ENCODE measurements at places on chromosomes 2 and 18. TPM values are rescaled to one million over a fixed set of nuclear protein-coding genes. Genes with fewer than 3 reads are reported as not detected.

Gene EFHD1
- polyA plus RNA-seq: 26.1 TPM

Gene SLC14A1
- polyA plus RNA-seq: 1.9 TPM

Gene CYTIP
- polyA plus RNA-seq: 0.48 TPM

Gene TET3
- 7.6 TPM for polyA plus RNA-seq

Gene IGFBP5
- polyA plus RNA-seq: 391 TPM

- DNase-seq: no peak
Observed at GRCh38 chr2:7358865-7359447, 441.7 kb downstream of the RNF144A start.

Gene SLC11A1
- polyA plus RNA-seq: 0.67 TPM

DNA sequence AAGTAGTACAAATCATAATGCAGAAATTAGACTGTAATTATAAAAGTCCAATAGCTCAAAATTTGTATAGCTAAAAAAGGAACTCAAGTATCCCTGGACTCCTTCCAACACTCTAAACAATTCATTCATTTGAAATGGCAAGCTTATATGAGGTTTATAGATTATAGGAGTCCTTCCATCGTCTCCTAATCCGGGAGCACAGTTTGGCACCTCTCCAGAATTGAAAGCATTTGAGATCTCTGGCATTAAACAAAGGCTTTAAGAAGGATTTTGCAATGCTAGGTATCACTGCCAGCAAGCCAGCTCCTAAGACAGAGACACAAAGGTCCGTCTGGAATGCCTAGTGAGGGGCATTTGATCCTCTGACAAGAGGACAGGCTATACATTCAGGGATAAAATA is 90.9 kb downstream of the ACVR1 start:
- no peak for DNase-seq

Gene IL37
- not detected for polyA plus RNA-seq

Gene ZDBF2
- 7.2 TPM for polyA plus RNA-seq

DNA sequence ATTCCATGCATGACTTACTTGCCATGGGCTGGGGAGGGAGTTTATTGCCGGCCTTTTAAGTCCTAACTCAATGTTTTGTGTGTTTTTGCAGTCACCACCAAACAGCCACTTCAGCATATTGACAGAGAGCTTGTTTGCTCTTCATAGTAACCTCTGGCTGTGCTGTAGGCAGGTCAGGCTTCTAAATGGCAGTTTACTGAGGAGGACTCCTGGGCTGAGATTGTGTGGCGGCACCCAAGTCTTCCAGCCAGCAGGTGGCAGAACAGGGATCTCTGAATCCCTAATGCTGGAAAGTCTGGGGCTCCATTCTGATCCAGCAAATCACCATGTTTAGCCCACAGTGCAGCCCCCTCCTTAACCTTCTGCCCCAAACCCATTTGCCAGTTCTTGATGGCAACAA is 121.2 kb downstream of the CAPN13 start:
- no peak for DNase-seq

DNA sequence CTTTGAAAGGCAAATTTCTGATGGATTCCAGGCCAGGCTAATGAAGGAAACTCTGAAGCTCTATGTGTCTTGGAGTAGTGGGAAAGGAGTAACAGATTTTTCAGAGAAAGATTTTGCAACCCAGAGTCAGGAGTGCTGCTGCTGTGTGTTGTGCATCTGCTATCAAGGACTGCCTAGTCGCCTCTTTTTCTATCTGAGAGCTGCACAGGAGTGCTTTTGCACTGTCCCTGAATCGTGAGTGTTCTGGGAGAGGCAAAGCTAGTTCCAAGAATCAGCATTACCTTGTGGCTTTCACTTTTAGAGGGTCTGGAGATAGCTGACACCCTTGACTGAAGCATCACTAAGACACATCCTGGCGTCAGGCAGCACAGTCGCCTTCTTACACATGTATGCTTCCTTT is 336.4 kb downstream of the PARD3B start:
- no peak for DNase-seq

GRCh38 chr18:68803356-68803755 is 5.5 kb downstream of the CCDC102B start:
- peak; percentile 80 for DNase-seq

- no peak for DNase-seq
Observed at GRCh38 chr18:57649556-57650500, 28.2 kb upstream of the NARS1 start.

DNA sequence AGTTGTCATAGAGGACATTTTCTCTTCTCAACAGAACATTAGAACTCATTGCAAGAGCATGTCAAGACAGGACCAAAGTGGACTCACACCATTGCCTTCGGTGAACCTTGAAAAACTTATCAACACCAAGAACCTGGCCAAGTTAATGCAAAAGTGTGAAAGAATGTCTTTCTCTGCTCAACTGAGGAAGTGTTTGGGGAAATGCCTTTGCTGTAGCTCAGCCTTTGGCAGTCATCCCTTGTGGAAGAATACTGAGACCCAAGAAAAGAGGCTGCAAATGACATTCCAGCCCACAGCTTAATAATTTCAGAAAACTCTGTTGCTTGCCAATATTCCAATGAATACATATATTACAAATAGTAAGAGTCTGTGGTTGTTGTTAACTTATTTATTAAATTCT is 728.8 kb upstream of the PIK3C3 start:
- DNase-seq: peak; percentile 70

Gene SP3
- polyA plus RNA-seq: 58.9 TPM

GRCh38 chr2:186576614-186577013 is 13.2 kb upstream of the ITGAV start:
- DNase-seq: no peak

DNA sequence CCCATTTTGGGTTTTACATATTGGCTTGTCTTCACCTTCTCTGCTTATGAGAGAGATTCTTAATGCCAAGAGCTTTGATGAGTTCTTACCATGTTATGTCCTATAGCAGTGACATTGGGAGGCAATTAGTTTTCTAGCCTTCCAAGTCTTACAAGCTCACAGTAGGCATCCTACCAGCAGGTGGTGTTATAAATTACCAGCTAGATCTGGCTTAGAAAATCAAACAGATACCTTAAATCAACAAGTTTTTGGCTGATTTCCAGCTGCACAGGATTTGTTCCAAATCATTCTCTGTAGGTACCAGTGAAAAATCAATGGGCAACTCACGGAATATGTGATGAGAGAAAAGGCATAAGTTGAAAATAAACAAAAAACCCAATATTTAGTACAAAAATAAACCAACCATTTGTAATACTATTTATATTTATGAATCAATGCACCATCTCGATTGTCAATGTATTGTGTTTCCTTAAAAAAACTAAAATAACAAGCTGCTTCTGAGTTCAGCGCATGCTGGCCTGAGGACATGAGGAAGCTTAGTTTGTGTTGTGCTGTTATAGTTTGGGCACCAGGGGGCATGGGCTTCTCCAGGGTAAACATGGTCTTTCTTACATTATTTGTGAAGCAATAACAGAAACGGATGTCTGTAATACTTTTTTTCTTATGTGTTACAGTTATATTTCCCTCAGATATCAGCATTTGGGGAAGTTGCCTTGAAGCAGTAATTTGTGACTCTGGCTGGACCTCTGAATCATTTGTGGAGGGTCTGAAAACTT is 34.1 kb upstream of the NXPH2 start:
- DNase-seq: no peak

GRCh38 chr2:24199968-24200590 is 25.2 kb downstream of the FAM228A start:
- DNase-seq: no peak

DNA sequence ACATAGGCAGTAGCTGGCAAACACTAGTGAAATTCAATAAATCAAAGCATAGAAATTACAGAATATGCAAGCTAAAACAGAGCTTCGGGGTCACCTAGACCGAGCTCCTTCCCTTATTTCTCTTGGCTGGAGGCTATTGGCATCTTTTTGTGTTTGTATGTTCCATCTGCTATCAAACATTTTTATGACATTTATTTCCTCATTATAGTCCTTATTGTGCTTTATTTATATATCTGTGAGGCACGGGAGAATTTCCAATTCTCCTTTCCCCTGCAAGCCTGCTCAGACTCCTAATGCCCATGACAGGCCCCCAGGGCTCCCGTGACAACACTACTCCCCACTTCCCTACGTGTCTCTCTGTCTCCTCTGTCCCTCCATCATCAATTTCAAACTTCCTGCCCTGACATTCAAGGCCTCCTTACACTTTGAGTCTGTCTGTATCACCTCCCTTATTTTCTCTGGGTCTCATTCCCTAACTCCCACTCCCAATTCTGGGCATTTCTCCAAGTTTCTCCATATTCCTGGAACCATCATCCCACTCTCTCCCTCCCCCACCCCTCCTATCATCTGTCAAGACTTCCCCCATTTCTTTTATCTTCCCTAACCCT is 316.9 kb downstream of the OSR1 start:
- no peak for DNase-seq

Gene ANKRD30BL
- not detected for polyA plus RNA-seq

GRCh38 chr2:144054911-144055310 is 465.0 kb downstream of the ZEB2 start:
- peak; percentile 69 for DNase-seq

GRCh38 chr2:160322320-160322719 is 122.2 kb upstream of the ITGB6 start:
- no peak for DNase-seq

GRCh38 chr2:26577442-26578112 is 63.6 kb downstream of the CIB4 start:
- peak; percentile 71 for DNase-seq

- DNase-seq: no peak
Observed at GRCh38 chr2:108589781-108590180, 55.5 kb downstream of the LIMS1 start.

All from muscle of back (tissue), 13 donors.